ENCODE measurements at places on chromosomes 6 and 20.

DNA sequence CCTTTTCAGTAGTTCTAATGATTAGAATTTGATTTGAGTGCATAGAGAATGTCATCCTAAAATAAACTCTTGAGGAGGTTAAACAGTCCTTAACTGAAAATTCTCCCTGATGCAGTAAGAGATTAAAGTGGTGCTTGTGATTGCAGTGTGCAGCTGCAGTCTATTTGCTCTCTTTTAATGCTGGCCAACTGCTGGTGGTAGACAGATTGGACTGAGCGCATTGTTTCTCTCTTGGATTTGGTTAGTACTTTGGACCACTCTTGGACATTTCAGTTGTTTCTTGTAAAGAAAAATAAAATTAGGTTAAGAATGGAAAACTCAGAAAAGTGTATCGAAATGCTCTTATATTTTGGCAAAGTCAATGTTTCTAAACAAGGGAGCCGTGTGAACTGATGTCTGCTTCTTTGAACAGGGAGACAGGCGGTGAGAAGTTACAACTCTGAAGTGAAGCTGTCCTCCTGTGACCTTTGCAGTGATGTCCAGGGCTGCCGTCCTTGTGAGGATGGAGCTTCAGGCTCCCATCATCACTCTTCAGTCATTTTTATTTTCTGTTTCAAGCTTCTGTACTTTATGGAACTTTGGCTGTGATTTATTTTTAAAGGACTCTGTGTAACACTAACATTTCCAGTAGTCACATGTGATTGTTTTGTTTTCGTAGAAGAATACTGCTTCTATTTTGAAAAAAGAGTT lies 127.2 kb downstream of the CD109 start:
- DNase-seq, result no peak

DNA sequence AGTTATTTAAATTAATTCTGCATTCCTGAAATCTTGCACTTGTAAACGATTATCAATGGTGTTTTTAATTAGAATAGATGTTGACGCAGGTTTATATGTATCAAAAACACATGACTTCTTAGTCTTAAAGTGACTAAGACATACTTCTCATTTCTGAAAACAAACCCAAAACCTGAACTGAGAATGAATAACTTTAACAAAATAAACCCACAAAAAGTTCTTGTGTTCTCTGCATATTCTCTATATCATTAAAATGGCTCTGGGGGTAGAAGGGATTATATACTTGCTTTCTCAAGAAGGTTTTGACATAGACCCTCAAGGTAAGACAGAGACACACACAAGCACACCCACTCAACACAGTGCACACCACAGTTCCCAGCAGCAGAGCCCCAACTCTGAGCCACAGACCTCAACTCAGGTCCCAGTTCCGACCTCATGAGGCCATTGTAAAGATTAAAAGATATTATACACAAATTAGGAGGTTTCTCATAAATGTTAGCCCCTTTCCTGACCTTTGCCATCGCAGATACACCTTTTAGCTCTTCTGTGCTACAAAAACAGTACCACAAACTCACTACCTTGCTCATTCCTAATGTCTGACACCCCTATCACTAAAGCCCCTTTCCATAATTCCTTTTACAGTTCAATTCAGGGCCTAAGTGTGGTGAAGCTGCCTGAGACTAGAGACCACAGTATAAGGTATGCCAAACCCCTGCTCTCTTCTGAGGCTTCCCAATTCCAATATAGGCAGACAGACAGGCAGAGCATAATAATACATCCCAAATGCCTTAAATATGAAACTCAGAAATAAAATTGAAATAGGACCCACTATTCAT lies 267.8 kb downstream of the PTPRK start:
- DNase-seq, result no peak

DNA sequence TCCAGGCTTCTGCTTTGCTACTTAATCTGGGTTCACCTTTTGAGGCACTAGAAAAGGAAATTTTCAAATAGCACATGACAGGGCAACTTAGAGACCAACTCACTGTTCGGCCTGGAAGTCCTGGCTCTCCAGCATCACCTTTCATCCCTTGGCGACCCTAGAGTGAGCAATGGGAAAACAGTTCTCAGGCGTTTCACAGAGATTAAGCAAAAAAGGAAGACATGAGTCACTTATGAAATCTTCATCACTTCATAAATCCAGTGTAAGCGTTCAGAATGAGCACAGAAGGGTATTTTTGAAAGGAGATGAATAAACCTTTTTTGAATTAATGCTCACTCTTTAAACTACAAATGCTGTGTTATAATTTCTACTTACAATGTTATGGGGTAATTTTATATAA lies 104.0 kb downstream of the COL12A1 start:
- DNase-seq, result no peak

DNA sequence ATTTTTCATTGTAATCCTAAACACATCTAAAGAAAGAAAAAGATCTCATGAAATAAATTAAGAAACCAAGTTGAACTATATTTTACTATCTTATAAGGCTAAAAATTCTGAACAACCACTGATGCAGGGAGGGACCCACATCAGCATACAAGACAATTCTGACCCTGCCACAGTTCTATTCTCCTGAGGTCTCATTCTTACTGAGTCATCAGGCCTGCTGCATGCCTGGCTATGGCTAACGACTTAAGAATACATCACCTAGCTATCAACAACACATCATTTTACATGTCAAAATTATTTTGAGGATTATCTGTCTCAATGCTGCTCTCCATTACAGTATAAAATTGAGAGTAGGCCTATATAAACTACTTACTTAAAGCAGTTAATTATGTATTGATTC lies 52.9 kb downstream of the FBXL4 start:
- DNase-seq, result no peak

DNA sequence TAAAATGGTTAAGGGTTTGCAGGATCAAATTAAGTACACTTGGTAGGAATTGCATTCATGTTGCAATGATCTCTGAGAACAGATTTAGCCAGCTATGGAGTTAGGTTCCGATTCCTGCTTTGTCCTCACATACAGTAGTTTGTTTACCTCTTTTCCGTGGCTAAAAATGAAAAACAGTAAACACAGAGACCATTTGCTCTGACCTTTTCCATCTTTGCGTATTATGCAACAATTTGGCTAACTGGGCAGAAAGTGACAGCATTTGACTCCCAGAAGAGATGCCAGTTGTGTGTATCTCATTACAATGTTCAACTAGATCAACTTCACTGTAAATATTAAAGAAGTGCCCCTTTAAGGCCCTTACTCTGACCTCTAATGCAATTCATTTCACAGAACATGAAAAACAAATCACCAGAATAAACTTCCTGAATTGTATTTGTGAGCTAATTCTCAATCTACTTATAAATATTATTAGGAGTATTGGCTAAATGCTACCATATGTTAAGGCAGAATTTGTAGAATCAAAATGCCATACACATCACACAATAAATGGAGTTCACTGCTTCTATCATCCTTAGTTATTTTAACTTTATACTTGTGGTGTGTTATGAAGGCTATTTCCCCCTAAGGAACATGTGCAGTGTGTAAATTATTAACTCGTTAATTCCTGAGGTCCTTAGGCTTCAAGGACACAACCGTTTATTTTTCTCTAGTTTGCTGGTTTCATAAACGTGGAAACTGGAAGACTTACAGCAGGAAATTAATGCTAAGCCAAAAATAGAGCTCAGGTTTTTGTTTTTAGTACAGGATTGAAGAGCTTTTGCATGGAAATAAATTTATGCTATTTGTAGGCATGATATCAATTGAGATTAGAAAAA lies 380.7 kb upstream of the CITED2 start:
- DNase-seq, result no peak

GRCh38 chr6:40456390-40457013 lies 130.7 kb downstream of the LRFN2 start:
- DNase-seq, result no peak

- DNase-seq, result no peak
Measured at GRCh38 chr20:23879811-23880374, 345 bp upstream of the CST5 start.

GRCh38 chr6:152301765-152302568 lies 335.2 kb downstream of the SYNE1 start:
- peak; percentile 84 for DNase-seq
